GM12892 (cell line): ENCODE measurements at places on chromosomes 16 and 17.

DNA sequence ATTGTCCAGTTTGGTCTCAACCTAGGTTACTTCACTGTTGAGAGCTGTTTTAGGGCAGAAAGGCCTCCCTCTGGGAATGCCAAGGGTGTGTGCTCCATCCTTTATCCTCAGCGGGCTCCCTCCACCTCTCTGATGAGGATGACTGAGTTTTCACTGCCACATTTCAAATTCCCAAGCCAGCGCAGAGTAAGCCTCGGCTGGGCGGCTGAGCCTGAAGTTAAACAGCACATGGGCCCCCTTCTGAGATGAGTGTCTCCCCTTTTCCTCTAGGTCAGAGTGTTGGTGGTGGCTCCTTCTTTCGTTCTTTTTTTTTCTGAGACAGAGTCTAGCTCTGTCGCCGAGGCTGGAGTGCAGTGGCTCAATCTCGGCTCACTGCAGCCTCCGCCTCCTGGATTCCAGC lies 5.5 kb upstream of the GCSH start:
- DNase-seq: no peak

DNA sequence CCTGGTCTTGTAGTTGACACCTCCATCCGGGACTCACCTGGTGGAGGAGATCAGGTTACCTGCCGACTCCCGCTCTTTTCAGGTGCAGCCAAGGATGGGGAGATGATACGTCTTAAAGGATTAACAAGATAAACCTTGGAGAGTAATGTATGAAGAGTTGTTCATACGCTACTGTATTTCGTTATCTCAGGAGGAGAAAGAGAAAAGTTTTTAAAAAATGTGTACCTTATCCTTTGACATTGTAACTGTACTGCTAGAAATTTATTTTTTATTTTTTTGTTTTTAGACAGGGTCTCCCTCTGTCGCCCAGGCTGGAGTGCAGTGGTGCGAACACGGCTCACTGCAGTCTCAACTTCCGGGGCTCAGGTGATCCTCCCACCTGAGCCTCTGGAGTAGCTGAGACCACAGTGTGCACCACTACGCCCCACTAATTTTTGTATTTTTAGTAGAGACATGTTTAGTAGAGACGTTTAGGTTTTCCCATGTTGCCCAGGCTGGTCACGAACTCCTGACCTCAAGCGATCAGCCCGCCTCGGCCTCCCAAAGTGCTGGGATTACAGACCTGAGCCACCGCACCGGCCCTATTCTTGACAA lies 764 bp upstream of the SMURF2 start:
- no peak for DNase-seq

DNA sequence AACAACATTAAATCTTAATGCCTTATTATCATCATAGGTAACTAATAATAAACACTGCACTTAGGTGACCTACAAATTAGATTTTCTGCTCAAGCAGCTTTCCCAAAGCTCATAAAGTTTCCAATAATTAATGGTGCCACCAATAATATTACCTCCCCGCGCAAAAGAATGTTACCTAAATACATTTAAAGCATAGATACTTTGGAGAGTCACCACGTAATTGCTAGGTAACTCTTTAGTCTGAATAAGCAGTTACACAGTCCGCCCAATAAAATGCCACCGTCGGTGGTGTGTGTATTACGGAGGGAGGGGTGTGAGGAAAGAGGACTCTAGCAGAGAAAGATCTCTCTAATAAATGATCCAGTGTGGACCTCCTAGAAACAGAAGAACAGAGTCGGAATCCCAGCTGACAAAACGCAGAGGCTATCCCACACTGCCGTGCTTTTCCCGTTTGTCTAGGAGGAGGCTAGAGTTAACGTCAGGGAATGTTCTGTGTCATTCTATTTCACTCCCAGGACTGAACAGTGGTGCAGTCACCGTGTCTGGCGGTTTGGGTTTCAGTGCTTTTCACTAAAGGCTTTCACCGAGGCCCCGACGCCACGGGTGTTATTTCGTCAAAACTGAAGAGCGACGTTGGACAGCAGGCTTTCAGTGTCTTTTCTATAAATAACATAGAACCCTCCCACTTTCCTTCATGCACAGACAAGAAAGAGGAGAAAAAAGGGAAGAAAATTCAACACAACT lies 630 bp downstream of the RNFT1 start:
- peak; percentile 12 for DNase-seq

DNA sequence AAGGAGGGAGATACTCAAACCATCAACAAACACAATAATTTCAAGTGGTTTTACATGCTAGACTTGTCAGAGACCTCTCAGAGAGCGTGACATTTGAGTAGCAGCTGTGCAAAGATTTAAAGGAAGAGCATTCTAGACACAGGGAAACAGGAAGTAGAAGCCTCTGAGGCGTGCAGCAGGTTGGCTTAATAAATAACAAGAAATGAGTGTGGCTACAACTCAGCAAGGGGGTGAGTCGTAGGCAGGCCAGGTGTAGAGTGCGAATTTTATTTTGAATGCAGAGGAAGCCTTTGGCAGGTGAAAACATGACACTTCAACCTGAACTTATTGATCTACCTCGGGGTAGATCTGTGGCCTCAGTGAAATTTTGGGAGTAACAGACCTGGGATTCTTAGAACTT lies 73.2 kb upstream of the MRTFB start:
- no peak for DNase-seq

GRCh38 chr16:89316701-89317100 lies 99.2 kb downstream of the ZNF778 start:
- no peak for DNase-seq

- no peak for DNase-seq
Observed at GRCh38 chr17:38564254-38564837, 41.4 kb downstream of the SRCIN1 start.

GRCh38 chr16:769184-769784 lies 8.8 kb downstream of the MSLN start:
- DNase-seq: no peak

DNA sequence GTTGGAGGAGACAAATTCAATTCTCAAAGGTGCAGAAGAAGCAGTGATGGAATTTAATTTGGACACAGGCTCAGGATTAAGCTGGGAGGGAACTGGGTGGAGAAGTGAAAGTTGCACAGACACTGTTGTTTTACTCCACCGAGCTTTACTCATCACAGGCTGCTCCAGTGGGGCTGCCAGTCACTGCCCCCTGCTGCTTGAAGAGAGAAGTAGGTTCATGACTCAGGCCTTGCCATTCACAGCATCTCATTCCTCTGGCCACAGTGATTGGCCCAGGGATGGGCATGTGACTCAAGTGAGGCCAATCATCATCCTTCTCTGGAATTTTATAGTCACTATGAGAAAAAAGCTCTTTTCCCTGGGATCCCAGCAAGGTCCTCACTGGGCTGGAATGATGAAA lies 11.8 kb downstream of the GNAO1 start:
- DNase-seq: no peak

DNA sequence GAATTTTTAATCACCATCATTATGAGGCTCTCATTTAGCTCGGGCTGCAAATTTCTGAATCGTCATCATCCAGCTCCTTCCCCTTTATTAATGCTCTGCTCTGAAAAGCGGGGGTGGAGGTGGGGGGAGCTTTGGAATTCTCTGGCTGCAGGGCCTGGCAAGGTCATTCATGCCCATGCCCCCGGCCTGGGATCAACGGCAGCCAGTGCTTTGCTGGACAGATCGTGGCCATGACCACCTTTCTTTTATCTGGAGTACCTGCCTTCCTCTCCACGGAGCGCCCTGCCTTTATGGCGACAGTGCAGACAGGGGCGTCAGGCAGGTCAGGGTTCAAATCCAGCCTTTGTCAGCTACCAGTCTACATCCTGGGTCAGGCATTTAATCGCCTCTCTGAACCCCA lies 5.1 kb upstream of the CPSF4L start:
- DNase-seq: no peak

GRCh38 chr17:49575679-49576087 lies at the start of gene NXPH3:
Gene NXPH3 (plus strand): TSS chr17:49575871. CDS start chr17:49576220, 349 bp downstream.
- DNase-seq: peak; percentile 79

DNA sequence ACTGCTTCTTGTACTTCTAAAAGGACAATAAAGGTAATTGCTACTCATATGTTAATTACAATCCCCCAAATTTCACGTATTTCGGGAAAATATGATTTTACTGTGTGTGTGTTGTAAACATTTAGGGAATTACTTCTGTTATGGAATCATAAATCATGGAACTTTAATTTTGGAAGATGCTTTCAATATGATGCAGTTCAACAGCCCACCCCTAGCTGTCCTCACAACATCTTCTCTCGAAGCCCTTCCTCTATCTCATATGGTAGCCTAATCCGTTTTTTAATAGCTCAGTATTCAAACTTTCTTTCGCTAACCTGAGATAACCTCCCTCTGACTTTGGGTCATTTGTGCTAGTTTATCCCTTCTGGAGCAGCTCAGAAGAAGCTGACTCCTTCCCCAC lies 78.4 kb downstream of the ANKFN1 start:
- no peak for DNase-seq

GRCh38 chr16:8958344-8959167 lies 5.2 kb downstream of the USP7 start:
- no peak for DNase-seq

- no peak for DNase-seq
Observed at GRCh38 chr16:30407804-30408534, 563 bp downstream of the ZNF771 start.

- no peak for DNase-seq
Observed at GRCh38 chr16:49478616-49479015, 105.0 kb downstream of the C16orf78 start.

GRCh38 chr17:33115366-33115765 lies 123.7 kb downstream of the SPACA3 start:
- no peak for DNase-seq

GRCh38 chr16:51535591-51535990 lies 384.5 kb upstream of the SALL1 start:
- DNase-seq: no peak

GRCh38 chr17:31311526-31311925 lies 2.3 kb downstream of the EVI2B start:
- no peak for DNase-seq

DNA sequence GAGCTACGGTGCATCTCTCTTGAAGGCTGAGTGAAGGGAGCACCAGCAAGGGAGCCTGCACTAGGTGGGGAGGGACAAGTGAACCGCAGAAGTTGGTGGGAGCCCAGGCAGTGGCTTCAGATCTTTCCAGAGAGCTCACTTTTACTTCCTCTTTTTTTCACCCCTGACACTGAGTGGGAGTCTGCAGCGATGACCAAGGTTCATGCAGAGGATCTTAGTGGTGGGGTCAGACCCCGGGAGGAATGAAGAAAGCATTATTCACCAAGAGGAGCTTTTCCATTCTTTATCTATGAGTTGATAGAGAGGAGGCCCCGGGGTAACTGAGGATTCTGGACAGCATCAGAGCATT lies 3.0 kb upstream of the CCL2 start:
- DNase-seq: no peak

DNA sequence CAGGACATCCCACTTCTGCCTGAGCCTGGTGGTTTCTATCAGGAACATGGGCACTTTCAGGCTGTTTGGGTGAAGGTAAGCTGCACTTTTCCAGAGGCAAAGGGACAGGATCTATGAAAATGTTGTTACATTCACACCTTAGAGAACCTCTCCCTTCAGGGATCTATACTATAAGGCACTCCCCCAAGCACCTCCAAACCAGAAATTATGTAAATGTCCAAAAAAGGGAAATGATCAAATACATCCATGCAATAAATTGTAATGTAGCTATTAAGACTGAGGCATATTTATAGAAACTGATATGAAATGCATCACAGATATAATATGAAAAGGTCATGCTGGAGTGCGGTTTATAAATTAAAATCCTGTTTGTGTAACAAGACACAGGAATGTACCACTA lies 23.3 kb upstream of the COG7 start:
- no peak for DNase-seq

GRCh38 chr16:74461826-74462225 lies 40.5 kb upstream of the CLEC18B start:
- DNase-seq: no peak

DNA sequence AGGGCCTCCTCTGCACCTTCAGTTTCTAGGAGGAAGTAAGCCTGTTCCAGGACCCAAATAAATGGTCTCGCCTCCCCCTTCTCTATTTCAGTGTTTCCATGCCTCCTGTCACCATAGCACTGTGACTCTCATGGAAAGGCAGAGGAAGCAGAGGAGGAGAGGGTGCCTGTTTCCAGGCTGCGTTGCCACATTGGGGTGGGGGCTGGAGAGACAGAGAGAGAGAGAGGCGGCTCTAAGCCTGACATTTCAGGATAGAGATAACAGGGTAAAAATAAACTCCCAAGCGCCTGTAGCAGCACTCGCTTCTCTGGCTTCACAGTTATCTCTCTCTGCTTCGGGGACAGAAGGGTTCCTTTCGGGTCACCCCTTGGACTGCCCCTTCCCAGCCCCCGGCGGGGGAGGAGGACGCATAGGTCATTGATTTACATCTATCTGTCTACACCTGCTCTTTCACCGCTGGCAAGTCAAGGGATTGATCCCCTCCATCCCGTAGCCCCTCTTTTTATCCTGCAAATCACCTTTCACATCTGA lies 71.2 kb upstream of the MRTFB start:
- DNase-seq: no peak

DNA sequence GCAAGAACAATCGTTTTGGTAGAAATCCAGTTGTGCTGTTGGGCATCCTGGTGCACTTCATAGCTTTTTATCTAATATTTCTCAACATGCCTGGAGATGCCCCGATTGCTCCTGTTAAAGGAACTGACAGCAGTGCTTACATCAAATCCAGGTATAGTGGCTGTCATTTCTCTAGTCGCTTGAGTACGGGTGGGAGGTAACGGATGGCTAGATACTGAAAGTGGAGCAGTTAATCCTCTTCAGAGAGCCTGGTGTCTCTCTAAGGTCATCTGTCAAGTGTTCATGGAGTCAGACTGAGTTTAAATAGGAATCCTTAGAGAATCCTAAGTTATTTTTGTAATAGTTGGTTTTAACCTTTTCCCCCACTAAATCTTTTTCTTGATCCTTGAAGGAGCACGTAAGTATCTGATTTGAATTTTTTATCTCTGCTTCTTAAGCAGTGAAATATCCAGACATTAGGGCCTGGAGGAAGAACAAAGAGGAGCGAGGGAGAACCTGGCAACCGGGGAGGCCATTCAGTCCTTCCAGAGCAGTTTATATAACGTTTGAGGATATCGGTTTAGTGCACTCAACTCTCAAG lies 37.2 kb downstream of the MFSD11 start:
- no peak for DNase-seq

DNA sequence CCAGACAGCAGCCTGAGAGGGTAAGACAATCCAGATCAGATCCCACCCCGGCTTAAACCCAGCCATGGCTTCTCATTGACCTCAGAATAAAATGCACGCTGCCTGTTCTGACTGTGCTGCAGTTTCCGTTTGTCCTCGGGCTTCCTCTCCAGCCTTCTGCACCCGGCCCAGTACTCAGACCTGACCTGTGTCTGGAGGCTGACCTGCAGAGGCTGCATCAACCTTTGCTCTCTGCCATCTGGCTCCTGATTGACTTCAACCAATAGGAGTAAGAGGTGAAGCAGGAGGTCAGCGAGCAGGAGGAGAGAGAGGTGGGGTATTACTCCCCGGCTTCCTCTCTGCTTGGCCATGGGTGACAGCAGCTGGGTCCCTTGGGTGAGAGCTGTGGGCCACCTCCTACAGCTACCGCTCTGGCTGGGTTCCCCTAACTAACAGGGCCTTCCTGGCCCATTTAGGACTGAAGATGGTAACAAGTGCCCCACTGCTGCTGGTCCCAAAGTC lies 46.7 kb downstream of the C16orf82 start:
- no peak for DNase-seq
